CD4-positive, alpha-beta T cell treated with Interleukin-1 beta for 1 hour (primary cell): ENCODE measurements at places on chromosomes 11 and 22.

DNA sequence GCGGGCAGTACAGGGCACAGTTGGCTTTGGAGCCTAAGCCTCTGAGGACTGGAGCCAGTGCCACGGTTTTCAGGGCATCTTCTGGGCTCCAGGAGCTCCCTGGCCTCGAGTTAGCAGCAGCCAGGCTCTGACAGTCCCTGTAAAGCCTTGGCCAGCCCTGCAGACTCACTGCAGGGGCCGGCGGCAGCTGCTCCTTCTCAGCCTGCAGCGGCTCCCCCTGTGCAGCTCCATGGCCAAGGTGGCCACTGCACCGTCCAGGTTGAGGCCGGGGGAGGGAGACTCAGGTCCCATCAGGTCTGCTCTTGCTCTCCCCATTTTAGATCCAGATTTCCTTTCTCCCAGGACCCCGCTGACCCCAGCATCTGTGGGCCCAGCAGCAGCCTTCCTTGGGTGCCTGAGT lies 1461.1 kb downstream of the BRD1 start:
- no peak for DNase-seq

DNA sequence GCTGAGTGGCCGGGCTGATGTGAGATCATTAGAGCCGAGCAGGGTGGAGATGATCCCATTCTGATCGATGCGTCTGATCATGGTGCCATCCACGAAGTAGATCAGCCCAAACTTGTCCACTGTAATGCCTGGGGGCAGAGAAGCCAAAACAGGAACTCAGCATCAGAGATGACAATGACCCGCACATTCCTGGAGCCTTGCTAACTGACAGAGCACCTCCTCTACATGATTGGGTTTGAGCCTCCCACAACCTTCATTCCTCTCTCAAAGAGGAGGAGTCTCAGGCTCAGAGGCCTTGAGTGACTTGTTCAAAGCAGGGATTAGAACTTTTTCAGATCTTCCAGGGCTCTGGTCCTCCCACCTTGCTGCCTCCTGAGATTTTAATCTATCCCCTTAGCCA lies 133.7 kb upstream of the NARS2 start:
- DNase-seq, result no peak

DNA sequence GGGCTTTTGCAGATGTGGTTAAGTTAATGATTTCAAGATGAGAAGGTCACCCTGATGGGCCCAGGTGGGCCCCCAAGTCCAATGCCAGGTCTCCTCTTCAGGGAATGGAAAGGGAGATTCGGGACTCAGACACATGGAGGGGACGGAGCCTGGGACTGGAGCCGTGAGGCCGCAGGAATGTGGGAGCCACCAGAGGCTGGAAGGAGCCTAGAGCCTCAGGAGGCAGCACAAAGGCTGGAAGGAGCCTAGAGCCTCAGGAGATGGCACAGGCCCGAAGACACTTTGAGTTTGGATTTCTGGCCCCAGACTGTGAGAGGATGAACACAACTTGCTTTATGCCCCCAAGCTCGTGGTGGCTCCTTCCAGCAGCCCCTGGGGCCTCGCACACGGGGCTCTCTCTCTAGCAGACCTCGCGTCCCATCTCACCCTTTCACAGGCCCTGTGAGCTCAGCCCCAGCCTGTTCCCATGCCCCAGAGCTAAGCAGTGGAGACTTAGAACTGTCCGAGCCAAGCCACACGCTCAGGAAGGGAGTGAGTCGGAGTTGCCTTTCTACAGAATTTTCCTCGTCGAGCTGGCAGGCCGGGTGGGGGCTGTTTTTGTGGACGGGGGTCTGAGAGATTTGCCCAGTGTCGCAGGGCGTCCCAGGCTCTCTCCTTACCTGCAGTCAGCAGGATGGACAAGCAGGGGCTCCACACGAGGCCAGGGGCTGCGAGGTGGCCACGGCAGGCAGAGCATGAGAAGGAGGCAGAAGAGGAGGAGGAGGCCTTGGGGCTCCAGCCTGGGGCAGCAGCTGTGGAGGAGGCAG lies 937.6 kb downstream of the BRD1 start:
- DNase-seq, result no peak

DNA sequence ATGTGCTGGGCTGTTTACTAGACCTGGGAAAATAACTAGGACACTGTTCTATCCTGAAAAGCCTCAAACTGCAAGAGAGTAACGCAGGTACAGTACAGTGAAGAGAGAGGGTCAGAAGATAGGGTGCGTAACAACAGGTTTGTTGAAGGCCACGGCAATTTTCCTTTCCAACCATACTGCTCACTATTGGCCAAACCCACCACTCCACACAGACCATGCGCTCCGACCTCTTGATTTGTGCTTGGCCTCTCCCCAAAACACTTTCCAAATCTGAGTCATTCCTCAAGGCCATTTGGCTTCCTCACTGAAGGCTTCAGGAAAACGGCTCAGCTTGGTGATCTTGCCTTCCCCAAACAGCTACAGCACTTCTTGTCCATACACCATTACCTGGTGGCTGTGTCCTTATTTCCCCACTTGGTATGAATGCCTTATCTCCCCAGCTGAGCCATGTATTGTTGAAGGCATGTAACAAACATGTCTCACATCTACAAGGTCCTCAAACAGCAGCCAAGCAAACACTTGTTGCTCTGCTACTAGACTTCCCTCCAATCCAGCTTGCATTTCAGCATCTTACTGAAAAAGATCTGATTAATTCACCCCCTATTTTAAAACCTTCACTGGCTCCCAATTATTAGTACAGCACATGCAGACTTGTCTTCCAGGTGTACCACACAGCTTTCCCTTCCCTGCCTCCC lies 40.9 kb downstream of the TCF20 start:
- DNase-seq, result no peak

GRCh38 chr11:114284021-114284420 lies 12.2 kb upstream of the NNMT start:
- DNase-seq, result no peak

GRCh38 chr11:124081483-124081882 lies 33.8 kb upstream of the VWA5A start:
- no peak for DNase-seq

DNA sequence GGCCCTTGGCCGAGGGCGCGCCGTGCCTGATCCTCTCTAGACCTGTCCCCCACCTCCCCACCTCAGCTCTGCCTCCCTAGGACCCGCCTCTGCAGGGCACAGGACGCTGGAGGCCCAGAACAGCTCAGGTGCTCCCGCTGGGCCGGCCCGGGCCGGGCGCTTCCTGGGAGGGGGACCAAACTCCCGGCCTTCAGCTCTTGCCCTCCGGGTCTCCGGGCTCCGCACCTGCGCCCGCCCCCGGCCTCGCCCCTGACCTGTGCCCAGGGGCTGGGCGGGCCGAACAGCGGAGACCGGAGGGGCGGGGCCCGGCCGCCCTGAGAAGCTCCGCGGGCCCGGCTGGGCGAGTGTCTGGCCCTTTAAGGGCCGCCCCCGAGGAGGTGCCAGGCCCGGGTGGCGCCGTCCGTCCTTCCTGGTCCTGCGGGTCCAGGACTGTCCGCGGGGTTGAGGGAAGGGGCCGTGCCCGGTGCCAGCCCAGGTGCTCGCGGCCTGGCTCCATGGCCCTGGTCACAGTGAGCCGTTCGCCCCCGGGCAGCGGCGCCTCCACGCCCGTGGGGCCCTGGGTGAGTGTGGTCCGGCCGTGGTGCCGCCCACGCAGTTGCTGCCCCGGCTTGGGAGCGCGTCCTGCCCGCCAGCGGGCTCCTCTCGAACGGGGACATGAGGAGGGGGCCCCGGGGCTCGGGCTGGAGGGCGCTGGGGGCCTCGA lies at the start of gene SSH3:
TSS of gene SSH3 (plus strand) at position 399 of the 703 bp plus-strand sequence. CDS start at position 495, 96 bp downstream.
- peak; percentile 43 for DNase-seq

DNA sequence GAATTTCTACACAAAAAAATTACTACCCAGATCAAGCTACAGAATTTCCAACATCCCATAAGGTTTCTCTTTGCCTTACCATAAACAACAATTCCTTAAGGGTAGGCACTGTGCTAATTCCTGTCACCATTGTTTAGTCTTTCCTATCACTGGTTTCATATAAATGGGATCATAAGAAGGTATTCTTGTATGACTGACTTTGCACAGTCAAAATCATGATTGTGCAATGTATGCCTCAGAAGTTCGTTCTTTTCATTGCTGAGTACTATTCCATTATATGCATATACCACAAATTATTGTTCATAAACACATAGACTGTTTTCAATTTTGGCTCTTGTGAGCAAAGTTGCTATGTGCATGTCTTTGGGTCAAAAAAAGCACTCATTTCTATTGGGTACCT lies 611.6 kb upstream of the CADM1 start:
- DNase-seq, result no peak

GRCh38 chr11:131186629-131187101 lies 183.8 kb upstream of the NTM start:
- DNase-seq, result peak; percentile 0

- DNase-seq, result no peak
These were observed 59.7 kb upstream of the GALNT18 start for GRCh38 chr11:11681536-11681935.

DNA sequence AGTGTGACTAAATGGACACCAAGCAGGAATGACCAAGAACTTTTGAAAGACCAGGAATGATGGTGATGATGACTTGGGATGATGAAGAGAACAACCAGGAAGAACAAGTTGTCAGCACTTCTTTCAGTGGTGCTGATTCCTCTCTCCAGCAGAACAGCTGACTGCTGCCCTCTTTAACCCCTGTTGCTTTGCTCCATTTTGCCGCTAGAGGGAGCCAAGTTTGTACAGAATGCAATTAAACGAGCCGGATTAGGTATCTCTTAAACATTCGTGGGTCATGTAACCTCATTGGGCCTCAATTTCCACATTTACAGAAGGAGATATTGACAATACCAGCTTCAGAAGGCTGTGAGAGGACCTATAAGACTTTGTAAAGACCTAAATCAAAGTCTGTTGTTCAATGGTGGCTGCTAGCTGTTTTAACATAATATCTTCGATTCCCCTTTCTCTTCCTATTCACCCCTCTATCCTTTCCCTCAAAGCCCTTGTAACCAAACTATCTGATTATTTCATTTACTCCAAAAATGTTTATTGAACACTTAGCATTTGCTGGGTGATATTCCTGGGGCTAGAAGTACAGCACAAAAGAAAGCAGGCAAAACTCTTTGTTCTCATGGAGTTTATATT lies 1.9 kb downstream of the OR4S1 start:
- peak; percentile 39 for DNase-seq

DNA sequence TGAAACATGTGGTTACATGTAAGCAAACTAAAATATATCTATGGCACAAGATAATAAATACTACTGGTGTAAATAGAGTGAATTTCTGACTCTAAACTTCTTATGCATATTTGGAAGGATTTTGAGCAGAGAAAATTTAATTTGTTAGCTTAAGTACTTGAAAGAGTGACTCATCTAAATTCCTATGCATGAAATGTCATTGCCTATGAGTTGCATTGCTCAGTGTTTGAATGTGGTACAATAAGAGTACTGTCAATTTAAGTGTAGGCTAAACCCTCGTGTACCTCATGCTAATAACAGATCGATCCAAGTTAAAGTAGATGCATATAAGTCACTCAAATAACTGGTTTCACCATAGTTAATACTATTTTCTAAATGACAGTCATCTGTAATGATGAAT lies 5.3 kb upstream of the CARD18 start:
- no peak for DNase-seq

GRCh38 chr22:43289976-43290721 lies 53.0 kb downstream of the SCUBE1 start:
- DNase-seq, result no peak

- no peak for DNase-seq
These were observed 56.1 kb upstream of the VSTM5 start for GRCh38 chr11:93906486-93906885.

DNA sequence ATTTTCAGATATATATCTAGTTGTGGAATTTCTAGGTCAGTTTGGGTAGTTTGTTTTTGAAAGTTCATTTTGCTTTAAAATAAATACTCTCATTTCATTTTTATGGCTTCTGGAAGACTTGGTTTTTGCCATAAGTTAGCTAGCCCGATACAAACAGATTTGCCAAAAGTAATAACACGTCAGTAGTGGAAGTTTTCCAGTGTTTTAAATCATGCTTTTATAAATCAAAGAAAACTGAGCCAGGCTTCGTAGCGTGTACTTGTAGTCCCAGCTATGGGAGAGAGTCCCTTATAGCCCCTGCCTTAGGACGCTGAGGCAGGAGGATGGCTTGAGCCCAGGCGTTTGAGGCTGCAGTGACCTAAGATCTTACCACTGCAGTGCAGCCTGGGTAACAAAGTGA lies 21.7 kb upstream of the MICALL1 start:
- no peak for DNase-seq

GRCh38 chr11:112593440-112593839 lies 332.8 kb upstream of the PLET1 start:
- DNase-seq, result no peak

DNA sequence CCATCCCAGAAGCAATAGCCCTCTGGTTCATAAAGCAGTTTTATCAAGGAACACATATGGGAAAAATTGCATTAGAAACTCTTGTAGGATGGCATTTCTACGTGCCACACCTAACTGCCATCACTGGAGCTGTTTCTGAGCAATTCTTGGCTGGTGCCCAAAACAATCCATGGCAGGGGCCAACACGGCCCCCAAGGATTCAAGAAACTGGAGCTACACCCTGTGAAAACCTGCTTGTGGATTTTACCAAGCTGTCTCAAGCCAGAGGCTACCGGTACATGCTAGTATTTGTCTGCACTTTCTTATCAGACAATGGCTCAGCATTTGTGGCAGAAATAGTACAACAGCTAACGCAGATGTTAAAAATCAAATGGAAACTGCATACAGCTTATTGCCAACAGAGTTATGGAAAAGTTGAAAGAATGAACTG lies 42.4 kb upstream of the GLYAT start:
- DNase-seq, result no peak

DNA sequence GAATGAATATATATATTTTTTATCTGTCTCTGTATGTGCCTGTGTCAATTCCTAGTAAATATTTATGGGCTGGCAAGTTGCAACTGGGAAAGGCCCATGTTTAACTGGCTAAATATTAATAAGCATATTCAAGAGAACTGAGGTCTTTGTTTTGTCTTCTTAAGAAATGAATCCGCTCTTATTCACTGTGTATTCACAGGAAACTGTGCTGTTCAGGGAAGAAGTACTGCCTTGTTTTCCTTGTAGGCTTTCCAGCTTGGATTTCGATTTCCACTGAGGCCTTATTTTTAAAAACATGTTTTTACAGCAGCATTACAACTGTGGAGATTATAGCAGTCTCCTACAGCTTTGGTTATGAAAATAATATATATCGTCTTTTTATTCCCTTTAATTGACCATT lies 64.7 kb downstream of the LDLRAD3 start:
- no peak for DNase-seq

DNA sequence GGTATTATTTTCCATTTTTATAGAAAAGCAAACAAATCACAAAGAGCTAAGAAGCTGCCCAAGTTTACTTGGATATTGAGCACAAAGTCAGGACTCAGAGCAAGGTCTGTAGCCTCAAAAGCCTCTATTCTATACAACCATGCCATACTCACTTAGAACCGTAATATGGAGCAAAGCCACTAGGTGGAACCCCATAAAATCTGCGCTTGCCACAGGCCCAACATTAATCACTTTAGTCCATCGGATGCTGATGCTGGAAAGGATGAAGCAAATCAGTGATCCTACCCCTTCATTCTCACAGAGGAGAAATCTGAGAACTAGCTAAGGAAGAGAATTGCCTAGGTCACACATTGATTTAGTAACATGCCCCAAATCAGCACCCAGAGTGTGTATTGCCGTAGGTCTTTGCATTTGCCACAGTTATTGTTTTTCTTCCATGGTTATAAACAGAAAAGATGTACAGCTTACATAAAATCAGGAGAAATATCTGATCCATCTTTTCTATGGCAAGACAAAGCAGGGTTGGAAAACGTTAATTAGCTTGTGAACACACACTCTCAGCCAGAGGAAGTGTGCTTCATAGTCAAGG lies 56.7 kb upstream of the RAB38 start:
- DNase-seq, result peak; percentile 22
